Peyer's patch (tissue), 4 donors: ENCODE measurements at places on chromosomes 7 and 10.

- DNase-seq, result no peak
Measured at GRCh38 chr10:19817231-19817933, 1.1 kb downstream of the PLXDC2 start.

- DNase-seq, result no peak
Measured at GRCh38 chr7:36048902-36049240, 104.2 kb upstream of the EEPD1 start.

DNA sequence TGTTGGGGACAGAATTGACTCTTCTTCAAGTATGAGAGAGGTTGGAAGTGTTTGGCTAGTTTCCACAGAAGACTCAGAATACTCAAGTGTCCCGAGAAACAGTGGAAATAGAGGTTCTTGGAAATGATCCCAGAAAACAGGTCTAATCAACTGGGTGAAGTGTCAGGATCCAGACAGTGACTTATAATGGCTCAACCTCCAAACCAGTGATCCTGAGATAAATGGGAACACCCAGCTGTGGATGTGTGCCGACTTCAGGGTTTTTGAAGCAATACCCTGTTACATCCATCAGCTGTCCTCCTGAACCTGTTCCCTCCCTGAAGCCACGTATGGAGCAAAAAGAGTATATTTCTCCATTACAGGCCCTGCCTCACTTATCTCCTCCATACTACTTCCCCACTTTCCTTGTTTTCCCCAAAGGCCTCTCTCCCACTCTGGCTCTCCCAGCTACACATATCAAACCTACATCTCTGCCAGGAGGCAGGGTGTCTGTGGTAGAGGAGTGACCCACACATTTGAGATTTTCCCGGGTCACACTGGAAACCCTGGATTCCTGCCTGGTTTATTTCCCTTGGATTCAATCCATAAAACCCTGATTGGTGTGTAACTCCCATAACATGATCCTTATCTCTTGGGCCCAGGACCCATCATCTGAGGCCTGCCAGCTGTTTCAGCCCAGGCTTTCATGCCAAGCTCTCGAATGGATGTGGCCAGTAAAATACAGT lies 17.6 kb upstream of the ELOVL3 start:
- DNase-seq, result no peak

GRCh38 chr10:26479766-26480492 lies 41.8 kb downstream of the APBB1IP start:
- DNase-seq, result no peak

- DNase-seq, result no peak
Measured at GRCh38 chr7:79011921-79012320, 441.5 kb downstream of the MAGI2 start.
